SIG-M5 (cell line): ENCODE measurements at places on chromosomes 16 and 17.

DNA sequence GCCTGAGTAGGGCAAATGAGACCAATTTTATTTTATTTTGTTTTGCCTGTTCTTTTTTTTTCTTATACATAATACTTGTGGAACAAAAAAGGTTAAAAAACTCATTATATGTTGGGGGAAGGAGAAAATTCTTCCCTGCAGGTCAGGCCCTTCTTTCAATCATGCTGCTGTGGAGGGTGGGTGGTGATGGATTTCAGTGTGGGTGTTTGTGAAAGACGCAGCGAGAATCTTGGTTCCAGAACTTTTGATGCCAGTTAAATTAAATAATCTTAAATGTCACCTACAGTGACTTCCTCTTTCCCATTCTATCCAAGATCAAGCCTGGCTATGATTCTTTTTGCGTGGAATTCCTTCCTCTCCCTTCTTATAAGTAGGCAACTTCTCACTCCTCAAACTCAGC is 595.8 kb upstream of the EEF2KMT start:
- no peak for DNase-seq

DNA sequence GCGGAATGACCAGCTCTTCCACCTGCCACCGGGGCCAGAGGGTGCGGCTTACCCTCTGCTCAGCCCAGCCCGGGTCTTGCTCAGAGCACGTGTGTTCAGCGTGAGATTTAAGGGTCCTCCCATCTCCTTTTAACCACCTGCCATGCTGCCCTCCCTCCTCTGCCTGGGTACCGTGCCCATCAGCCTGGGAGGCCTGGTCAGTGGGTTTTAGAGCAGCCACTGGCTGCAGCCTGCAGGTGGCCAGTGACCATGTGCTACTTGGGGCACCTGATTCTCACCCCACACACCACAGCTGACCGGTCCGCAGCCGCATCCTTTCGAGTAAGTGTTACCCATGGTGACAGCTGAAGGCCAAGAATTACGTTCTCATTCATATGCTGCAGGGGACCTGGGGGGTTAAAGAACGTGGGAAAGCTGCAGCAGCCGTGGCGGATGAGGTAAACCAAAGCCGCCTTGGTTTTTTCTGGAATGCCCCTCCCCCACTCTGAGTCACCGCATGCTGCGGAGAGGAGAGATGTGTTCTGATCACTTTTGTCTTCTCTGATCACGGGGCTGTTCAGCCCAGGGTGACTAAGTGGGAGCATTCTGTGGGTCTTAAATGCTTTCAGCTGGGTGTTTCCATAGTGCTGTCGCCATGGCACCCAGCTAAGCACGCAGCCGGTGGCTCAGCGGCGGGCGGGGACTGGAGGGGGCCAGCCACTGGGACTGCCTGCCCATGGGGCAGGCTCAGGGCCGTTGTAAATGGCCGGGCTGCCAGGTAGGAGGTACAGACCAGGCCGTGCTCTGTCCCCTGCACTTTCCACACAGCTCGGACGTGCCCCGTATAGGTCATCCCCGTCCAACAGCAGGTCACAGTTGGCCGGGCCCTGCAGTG is 59.8 kb downstream of the BAIAP2 start:
- peak; percentile 70 for DNase-seq

DNA sequence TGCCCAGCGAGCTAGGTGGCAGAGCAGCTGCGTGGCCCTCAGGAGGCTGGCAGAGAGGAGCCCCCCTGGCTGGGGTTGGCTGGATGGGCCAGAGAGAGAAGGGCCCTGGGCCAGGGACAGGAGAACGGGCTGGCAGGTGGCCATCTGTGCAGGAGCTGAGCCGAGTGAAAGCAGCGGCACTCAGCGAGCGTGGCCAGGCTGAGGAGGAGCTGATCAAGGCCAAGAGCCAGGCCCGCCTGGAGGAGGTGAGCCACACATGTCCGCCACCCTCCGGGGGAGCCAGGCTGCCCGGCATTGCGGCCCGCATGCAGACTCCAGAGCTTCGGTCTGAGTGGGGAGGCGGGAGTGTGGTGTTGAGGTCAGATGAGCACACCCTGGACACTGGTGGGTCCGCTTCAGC is 2.1 kb upstream of the RAC3 start:
- no peak for DNase-seq

DNA sequence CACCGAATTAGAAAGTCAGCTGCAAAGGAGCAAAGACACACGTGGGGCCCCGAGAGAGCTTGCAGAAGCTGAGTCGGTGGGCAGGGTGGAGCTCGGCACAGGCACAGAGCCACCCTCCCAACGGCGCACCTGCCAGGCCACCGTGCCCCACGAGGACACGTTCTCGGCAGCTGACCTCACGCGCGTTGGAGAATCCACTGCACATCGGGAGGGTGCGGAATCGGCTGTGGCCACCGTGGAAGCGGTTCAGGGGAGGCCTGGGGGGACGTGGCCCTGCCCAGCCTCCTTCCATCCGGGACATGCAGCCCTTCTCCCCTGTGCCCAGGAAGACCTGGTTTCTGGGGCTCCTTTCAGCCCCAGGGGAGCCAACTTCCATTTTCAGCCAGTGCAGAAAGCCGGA is 20.9 kb upstream of the ZFPM1 start:
- DNase-seq: no peak

DNA sequence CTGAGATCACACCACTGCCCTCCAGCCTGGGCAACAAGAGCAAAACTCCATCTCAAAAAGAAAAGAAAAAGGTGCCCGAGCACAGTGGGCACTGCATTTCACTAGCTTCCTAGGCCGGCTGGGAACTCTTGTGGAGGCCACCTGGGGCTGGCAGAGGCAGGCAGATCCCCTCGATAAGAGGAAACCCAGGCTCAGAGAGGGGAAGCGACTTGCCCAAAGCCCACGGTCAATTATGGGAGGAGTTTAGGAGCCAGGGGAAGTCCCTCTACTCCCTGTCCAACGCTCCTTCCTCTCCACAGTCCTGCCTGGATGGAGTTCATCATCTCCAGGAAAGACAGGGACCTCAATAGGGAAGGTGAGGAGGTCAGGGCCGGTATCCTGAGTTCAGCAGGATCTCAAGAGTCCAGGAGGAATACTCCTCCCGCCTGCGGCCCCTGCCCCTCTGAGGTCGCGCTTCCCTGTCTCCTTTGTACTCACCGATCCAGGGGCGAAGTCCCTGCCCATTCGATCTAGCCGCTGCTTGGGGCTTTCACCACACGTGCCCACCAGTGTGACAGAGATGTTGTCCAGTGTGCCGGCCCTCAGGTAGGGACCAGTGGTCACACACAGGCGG is 841 bp downstream of the ALOXE3 start:
- DNase-seq: no peak

DNA sequence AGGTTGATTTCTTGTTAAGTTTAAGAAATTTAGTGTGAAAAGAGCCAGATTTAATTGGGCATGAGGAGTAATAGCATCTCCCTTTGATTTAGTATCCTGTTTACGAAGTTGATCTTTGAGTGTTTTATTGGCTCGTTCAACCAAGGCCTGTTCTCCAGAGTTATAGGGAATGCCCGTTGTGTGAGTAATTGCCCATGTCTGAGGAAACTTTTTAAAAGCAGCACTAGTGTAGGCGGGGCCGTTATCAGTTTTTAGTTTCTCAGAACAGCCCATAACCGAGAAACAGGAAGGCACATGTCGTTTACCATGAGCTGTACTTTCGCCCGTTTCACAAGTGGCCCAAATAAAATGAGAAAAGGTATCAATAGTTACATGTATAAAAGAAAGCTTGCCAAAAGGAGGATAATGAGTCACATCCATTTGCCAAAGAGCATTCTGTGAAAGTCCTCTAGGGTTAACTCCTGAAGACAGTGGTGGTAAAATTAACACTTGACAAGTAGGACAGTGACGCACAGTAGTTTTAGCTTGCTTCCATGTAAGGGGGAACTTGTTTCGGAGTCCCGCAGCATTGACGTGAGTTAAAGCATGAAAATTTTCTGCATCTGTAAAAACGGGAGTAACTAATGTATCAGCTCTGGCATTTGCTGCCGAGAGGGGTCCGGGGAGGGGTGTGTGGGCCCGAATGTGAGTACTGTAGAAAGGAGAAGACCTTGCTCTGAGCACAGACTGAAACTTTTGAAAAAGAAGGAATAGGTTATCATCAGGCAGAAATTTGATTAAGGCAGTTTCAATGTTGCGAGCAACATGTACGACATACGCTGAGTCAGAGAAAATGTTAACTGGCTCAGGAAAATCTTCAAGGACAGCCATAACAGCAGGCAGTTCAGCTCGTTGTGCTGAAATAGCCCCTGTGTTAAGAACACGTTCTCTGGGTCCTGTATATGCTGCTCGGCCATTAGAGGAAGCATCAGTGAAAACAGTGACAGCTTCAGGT is 18.5 kb upstream of the KCTD5 start:
- no peak for DNase-seq

DNA sequence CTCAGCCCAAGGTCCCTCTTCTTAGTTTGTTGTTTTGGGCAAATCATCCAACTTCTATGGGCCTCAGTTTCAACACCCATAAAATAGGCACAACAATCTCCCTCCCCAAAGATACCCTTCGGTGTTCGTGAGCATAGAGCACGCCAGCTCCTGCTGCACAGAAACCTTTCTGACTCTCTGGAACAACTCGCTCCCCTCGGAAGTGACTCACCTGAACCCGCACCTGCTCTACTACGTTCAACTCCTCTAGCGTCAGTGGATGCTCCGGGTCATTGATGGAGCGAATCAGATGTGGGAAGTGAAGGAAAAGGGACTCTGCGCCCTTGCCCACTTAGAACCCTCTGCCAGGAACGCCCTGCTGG is 445 bp downstream of the CIAO2B start:
- no peak for DNase-seq

DNA sequence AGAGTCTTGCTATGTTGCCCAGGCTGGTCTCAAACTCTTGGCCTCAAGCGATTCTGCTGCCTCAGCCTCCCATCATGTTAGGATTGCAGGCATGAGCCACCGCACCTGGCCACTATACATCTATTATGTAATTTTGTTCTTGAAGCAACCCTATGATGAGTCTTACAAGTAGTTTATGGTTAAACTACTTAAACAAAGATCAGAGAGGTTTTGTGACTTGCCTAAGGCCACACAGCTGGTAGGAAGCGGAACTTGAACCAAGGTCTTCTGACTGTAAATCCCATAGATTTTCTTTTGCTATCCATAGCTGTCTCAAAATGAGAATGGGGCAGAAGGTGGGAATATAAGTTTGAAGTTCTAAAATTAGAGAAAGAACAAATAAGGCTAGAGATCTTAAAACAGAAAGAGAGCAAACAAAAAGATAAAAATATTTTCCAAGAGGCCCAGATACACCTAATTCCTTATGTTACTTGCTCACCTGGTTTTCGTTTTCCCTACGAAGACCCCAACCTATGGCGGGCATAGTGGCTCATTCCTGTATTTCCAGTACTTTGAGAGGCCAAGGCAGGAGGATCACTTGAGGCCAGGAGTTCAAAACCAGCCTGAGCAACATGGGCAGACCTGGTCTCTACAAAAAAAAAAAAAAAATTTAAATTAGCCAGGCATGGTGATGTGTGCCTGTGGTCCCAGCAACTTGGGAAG is 32.4 kb downstream of the VWA3A start:
- no peak for DNase-seq

DNA sequence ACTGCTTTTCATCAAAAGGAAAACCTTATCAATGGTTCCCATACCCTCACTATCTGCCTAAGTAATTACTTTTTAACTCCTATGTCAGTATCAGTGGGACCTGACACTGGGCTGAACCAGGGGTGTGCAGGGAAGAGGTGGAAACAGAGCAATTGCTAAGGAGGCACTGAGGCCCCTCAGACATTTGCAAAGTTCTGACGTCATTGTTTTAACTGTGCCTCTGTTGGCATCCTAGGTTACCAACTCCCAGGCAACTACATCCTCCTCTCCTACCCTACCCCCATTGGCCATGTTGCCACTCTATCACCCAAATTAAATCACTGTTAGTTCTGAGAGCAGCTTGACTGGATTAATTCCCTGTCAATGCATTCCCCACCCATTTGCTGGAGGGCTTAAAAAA is 8.0 kb upstream of the WWOX start:
- no peak for DNase-seq

GRCh38 chr17:52995147-52995546 is 827.6 kb upstream of the KIF2B start:
- no peak for DNase-seq

DNA sequence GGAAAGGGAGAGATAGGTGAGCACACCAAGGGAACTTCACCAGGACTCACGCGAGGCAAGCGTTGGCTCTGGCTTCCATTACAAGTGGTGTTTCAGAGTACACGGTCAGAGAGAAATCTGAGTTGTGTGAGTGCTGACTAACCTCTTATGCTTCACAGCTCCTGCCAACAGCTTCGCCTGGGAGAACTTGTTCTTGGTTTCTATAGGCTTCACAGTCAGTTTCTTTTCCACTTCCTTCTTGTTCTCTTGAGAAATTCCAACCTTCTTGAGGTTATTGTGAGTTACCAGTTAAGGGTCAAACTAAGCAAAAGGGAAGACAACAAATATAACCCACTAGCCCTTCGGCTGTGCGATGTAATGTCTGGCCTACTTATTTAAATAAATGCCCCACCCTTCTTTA is 18.9 kb downstream of the PSME3IP1 start:
- DNase-seq: no peak

GRCh38 chr17:44848961-44849489 is 1.3 kb downstream of the HIGD1B start:
- no peak for DNase-seq

DNA sequence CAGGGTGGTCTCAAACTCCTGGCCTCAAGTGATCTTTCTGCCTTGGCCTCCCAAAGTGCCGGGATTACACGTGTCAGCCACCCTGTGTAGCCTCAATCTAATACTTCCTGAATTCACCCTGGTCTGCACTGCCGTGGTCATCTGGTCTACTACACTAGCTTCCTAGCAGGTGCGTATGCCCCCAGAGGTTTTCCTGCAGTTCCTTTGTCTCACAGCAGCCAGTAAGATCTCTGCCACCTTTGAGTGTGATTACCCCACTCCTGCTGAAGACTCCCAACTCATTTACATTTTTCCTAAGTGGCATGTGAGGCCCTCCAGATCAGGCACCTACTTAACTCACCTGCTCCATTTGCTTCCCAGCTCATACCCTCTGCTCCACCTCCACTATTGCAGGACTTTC is 5.1 kb upstream of the DDX19A start:
- no peak for DNase-seq

DNA sequence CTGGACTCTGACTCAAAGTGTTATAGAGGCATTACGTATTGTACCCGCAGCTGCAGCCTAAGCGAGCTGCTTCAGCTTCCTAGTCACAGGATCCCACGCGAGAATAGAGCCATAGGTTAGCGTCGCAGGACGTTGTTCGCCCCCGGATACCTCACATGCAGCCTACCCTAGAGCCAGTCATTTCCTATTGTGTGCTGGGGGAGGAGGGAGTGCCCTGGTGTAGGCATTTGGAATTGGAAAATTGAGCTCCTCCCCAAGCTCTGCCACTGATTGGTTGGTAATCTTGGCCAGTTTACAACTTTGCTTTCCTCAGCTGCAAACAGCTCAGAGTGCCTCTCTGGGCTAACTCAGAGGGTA is 530 bp downstream of the NAA60 start:
- DNase-seq: no peak

GRCh38 chr16:1832838-1833454 is 5.9 kb downstream of the FAHD1 start:
- DNase-seq: no peak

GRCh38 chr16:1188432-1189189 is 35.7 kb downstream of the CACNA1H start:
- no peak for DNase-seq
